ENCODE measurements at places on chromosomes 1 and 21.

DNA sequence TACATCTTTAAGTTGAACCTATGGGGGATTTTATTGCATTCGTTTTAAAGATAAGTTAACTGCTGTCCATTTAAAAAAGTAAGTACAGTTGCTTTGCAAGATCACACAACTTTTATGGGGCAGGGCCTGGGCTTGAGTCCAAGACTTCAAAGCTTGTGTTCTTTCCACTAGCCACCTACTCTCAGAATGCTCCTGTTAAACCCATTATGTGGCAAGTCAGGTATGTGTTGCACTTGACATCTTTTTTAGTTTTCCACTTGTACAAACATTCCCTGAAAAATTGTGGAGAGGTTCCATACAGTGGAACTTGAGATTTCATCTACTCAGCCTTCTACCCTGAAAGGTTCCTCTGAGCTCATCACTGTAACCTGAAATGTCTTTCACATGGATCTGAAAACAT lies 235.5 kb upstream of the SGIP1 start:
- DNase-seq = no peak

DNA sequence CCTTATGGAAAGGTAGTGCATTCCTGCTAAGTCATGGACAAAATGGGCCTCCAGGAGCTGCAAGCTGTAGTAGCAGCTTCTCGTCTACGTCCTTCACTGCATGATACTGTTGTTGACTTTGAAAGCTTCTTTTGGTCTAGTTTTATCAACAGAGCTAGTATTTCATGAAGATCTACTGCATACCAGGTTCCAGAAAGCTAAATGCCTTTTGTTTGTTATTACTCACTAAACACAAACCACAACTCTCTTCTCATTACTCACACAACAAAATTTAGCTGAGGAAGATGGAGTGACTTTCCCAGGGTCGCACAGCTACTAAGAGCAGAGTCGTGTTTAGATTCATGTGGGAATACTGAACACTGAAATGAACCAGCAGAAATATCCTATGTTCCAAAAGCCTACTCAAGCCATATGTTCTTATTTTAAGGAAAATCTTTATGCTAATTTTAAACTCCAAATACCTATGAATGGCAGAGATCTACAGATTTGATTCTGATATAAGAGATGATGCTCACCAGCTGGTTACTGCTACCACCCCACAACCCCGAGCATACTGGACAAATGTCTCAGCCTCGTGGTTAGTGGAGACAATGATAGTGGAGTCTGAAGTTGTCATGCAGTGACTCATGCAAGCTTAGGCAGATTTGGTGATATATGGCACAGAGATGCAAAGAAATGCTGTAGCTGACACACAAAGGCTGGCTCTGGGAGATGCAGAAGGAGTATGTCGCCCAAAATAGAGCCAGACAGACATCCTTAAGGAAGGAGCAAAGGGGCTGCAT lies 20.6 kb downstream of the PGBD2 start:
- no peak for DNase-seq

GRCh38 chr1:243575070-243575469 lies 275.0 kb downstream of the AKT3 start:
- DNase-seq = no peak

GRCh38 chr1:117824616-117825015 lies 104.8 kb downstream of the GDAP2 start:
- no peak for DNase-seq

DNA sequence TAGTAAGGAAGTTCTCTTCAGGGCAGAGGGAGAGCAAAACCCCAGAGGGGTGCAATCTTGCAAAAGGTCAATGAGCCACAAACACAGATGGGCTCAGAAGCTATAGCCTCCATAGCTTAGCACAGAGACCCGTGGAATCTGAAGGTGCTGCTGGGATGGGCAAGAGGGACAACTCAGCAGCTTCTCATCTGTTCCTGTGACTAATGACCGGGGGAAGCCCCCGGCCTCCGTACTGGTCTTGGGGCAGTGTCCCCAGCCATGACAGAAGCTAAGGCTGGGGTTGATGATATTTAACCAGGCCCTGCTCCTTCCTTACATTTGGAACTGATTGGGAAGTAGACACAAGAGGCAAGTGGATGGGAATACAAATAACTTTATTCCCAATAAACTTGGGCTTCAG lies 19.1 kb downstream of the EXOC8 start:
- no peak for DNase-seq

All from Caki2 (cell line).